WERI-Rb-1 (cell line): ENCODE measurements at places on chromosomes 3 and 15.

DNA sequence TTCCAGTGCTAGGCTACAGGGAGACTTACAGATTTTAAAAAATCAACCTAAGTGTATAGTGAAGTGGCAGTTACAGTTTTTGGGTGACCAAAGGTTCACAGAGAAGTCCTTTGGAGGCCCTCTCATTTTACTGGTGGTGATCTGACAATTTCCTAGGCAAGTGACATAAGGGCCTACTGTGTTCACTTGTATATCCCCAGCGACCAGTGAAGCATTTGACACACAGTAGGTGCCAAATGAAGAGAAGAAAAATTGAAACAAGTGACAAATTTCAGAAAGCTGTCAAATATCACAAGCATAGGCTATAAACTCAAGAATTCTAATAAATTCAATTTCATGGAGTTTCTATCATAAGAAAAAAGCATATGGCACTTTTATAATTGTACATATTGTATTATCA is 89.5 kb downstream of the RPL22L1 start:
- no peak for DNase-seq

DNA sequence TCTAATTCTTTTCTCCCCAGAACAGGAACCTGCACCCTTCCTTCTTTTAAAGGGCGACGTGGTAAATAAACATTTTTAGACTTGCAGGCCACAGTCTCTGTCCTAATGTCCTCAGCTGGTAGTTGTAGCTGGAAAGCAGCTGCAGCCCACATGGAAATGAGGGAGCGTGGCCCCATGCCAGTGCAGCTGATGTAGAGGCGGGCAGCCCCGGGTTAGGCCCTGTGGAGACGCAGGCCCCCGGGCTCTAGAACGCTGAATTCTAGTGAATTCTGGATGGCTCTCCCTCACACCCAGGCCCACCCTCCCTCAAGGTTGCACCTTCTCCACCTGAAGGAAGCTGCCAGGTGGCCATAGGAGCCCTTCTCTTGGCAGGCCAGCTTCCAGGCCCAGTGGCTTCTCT is 52.3 kb downstream of the PGPEP1L start:
- no peak for DNase-seq

DNA sequence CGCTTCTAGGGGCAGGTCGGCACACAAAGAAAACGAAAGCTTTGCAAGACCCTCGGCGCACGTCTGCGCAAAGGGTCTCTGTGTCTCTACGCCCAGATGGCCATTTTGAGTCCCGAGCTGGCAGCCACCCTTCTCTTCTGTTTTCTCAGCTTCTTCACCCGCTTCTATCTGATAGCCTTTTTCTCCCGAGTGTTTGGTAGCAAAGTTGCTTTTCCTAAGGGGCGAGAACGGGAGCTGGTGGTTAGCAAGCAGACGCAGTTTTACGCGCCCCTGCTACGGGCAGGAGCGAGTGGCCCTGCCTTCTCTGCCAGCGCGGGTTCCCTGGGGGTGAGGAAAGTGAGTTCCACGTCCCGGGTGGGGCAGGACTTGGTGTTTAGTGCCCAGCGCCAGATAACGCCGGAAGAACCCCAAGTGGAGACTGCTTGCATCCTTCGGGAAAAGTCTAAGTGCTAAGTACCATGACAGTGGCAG is 2.9 kb upstream of the MKRN2 start:
- DNase-seq = no peak

DNA sequence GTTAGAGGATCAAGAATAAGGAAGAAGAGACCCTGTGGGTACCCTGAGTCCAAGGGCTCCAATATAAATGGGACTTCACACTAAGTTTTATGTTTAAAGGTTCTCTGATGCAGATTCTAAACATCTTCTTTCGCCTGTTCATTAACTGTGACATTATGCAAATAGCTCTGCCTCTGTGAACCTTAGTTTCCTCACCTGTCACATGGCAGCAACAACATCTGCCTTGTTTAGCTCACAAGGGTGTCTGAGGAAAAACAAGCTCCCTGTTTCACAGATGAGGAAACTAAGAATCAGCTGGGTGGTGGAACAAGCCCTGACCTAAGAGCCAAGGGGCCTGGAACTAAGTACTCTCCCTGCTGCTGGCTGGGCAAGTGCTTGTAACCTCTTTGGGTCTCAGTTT is 40.8 kb downstream of the GOLGA6L1 start:
- no peak for DNase-seq

DNA sequence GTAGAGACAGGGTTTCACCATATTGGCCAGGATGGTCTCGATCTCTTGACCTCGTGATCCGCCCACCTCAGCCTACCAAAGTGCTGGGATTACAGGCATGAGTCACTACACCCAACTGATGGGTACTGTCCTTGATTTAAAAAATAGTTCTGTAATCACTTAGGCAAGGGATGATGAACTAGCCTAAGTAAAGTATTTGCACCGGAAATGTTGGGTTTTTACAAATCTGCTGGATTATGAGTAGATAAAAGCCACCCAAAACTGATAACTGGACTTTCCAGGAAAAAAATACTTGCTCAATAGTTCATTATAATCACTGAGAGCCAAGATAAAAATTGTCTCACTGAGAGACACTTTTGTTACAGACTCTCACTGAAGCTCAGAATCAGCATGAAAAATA is 218.0 kb downstream of the WNT5A start:
- DNase-seq = no peak

DNA sequence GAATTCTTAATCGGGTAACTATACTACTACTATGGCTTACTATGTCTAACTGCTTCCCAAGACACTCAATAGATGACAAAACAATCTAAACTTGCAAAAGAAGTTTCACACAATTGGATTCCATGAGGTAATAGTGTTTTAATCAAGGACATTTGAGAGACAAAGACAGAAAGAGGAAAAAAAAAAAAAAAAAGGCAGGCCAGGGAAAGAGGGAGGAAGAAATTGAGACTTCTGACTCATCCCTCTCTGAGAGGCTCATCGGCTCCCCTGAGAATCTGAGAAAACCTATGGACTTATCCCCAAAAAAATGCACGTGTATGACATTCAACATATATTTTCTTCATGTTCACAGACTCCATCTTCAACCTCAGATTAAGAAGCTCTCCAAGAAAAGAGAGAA is 61.0 kb downstream of the SCAPER start:
- DNase-seq = no peak

DNA sequence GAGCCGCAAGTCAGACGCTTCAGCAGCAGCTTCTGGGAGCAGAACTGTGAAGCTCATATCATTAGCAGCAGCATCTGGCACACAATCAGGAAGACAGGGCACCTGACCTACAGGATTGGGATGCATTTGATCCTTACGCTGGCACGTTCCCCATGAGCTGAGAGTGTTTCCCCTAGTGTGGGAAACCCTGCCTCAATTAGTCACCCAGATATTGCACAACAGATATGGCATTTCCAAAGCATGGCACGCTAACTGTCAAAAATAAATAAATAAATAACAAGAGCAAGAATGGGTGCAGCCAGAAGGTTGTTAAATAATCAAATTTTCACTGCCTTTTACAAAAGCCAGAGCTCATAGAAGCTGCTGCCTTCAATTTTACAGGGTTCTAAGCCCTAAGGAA is 189.6 kb upstream of the THBS1 start:
- no peak for DNase-seq

DNA sequence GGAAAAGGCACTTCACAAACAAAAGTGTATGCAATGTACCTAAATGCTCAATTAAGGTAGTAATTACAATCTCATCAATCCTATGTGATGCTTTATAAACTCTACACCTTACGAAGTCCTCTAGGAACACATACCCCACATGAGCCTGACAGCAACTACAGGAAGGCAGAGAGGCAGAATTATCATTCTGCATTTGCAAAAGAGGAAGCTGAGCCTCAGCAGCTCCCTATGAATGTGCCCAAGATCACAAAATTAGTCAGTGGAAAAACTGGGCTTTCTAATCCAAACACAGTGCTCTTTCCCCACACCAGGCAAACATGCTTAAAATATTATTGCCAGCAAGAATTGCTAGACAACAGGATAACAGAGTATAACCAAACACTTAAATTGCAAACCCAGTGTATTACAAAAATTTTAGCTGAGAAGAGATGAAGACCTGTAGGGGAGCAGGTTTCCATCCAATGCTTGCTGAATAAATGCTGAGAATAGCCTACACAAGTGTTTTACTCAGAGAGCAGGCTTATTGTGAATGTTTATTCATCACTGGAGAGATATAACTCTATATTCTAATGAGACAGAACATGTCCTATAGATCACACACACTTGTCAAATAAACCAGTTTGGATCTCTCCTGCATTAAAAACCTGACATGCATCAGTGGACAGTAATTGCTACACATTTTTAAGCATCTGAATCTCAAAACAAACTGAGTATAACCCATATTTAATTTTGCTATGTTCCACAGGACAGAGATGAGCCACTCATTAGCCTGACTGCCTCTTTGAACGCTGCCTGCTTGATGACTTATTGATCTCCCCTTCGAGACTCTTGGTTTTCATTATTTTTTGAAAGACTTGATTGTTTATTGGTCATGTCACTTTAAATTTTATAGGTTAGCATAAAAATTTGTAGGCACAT is 62.2 kb downstream of the PLCH1 start:
- DNase-seq = no peak

GRCh38 chr3:114194750-114195149 is 15.9 kb upstream of the DRD3 start:
- DNase-seq = no peak

DNA sequence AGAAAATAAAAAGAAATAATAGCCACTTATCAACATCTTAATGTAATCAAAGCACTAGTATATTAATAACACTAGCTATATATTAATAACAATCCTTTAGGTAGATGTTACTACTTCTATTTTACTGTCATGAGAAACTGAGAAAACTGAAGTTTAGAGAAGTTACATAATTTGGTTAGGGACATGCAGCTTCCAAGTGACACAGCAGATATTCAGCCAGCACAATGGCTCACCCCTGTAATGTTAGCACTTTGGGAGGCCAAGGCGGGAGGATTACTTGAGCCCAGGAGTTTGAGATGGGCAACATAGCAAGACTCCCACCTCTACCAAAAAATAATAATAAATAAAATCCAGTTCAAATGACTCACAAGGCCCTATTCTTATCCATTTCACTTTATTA is 1.9 kb upstream of the UBR1 start:
- DNase-seq = no peak

DNA sequence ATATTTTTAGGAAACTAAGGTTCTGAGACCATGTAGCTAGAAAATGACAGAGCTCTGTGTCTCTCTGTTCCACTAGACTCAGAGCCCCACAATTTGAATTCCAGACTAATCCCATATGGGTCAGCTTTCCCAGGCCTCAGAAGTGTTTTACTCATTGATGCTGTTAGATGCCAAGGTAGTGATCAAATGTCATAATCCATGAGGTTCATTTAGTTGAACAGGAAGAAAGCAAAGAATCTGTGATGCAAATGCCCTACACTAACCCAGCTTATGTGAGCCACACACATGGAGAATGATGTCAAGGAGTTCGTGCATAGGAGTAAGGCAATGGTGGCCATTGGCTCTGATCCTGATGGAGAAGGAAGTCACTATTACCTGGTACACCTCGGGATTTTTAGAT is 363.4 kb upstream of the RARB start:
- no peak for DNase-seq

DNA sequence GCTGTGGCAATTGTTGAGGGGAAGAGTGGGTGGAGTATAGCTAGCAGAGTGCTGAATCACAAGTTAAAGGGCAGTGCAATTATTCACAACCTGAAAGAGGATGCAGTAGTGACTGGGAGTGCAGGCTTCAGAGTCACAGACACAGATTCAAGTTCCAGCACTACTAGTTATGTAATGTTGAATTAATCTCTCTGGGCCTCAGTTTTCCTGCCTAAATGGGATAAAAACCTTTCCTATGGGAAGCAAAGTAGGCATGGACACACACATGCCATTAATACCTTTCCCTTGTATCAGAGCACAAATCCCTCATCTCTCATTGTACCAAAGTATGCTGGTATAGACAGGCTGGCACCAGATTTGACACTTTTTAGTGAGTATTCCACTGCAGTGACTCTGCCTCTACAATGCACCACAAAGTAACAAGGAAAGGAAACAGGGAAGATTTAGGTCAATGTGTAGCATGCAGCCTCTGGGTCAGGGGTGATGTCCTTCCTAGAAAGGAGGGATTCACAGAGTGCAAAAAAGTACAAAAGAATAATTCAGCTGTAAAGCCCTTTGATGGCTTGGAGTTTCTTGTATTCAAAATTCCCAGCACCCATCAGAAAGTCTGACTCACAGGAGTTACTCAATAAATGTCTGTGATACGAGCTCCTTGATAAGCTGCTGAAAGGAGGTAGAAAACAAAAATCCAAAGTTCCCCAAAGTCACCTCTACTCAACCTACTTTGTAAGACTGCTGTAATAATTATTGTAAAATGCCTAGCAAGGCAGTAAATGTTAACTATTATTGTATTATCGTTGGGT is 507.5 kb upstream of the TGFBR2 start:
- DNase-seq = no peak

DNA sequence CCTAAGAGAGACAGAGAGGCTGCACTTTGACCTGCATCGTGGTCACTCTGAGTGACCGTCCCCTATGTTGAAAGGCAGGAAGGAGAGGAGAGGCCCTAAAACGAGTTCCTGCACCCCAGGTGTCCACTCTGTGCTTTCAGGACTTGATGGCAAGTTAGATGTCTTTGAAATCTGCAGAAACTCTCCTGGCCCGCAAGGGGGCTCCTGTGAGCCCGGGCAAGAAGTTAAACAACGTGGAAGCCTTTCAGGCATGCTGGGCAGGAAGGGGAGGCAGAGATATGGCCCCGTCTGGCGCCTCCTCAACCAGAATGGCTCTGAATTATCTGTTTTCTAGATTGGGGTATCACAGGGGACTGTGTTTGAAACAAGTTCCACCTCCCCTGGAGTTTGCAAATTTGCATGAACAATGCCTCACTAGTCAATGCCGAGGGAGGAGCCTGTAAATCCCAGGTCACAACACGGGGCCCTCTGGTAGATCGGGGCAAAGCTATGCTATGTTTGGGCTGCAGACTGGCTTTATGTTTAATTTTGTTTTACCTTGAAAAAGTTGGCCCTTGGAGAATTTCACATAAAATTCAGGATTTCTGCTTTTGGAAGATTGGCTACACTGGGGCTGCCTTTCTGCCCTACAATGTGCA is 9.8 kb downstream of the CTXND1 start:
- DNase-seq = peak; percentile 50

GRCh38 chr15:33701304-33701696 is 267.0 kb upstream of the CHRM5 start:
- DNase-seq = peak; percentile 14

GRCh38 chr3:108403686-108404345 is 106.6 kb downstream of the MYH15 start:
- DNase-seq = no peak

- no peak for DNase-seq
Observed at GRCh38 chr3:73546961-73547360, 77.8 kb downstream of the PDZRN3 start.
